ENCODE measurements at places on chromosomes 6 and 20.

DNA sequence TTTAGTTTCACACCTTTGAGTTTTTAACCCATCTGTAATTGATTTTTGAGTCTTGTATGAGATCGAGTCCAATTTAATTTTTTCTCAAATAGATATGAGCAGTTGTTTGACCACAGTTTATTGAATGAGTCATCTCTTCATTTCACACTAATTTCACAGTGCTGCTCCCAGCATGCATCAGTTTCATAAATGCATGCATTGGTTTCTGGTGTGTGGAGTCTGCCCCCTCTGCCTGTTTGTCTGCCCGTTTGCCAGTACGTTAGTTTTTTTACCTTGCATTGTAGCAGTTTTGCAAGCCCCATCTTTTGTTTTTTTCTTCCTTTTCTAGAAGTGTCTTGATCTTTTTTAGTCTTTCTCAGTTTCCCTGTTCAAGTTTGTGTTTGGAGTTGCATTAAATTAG lies 11.9 kb downstream of the SLX4IP start:
- DNase-seq = peak; percentile 46

- DNase-seq = no peak
Observed at GRCh38 chr6:23647045-23647444, 479.0 kb upstream of the NRSN1 start.

- DNase-seq = no peak
Observed at GRCh38 chr6:109834595-109835437, 143.3 kb upstream of the GPR6 start.

GRCh38 chr6:162621246-162621645 lies 106.3 kb downstream of the PRKN start:
- DNase-seq = no peak

GRCh38 chr6:156938143-156938542 lies 161.0 kb downstream of the ARID1B start:
- no peak for DNase-seq

DNA sequence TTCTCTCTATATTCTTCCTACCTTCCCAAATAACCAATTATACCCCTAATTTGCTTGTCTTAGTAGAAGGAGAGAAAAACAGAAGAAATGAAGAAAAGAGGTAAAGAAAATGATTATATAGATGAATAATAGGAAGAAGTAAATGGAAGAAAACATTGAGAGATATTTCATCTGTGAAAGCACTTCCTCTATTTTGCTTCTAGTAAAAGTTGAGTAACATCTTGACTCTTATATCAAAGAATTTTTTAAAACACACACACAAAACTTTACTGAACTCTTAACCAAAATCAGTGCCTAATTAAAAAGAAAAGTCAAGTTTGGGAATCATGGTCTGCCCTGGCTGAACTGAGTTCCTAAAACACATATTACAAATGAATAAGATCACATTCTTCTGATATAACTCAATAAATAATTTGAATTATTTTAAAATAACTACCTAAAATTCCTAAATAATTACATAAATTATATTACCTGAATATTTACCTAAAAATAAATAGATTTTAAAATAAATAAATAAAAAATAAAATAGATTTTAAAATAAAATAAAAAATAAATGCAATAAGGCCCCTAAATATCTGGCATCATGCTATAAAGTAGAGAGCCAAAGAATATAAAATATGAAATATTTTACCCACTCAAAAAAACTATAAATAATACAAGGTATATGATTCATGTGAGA lies 8.8 kb downstream of the SLC17A2 start:
- no peak for DNase-seq

DNA sequence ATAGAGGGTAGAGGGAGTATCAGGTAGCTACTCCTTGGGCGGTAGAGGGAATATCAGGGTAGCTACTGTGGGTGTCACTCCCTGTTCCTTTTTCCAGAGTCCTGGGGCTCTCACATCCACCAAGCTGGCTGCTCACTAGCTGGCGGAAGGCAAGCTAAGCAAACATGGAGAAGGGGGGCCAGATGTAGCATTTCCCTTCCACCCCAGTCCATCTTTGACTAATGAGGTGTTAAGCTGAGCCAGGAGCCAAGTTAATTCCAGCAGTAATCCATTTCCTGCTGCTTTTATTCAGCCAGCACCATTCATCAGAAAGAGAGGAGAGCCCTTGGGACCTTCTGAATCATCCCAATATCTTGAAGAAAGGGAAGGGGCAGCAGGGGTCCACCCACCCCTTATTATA lies 330.0 kb downstream of the ZFAND3 start:
- DNase-seq = no peak

GRCh38 chr6:49856282-49856681 lies 10.1 kb downstream of the CRISP1 start:
- no peak for DNase-seq

- DNase-seq = no peak
Observed at GRCh38 chr6:53737746-53738145, 57.1 kb upstream of the LRRC1 start.

GRCh38 chr6:90790696-90791095 lies 203.8 kb upstream of the MAP3K7 start:
- DNase-seq = no peak

DNA sequence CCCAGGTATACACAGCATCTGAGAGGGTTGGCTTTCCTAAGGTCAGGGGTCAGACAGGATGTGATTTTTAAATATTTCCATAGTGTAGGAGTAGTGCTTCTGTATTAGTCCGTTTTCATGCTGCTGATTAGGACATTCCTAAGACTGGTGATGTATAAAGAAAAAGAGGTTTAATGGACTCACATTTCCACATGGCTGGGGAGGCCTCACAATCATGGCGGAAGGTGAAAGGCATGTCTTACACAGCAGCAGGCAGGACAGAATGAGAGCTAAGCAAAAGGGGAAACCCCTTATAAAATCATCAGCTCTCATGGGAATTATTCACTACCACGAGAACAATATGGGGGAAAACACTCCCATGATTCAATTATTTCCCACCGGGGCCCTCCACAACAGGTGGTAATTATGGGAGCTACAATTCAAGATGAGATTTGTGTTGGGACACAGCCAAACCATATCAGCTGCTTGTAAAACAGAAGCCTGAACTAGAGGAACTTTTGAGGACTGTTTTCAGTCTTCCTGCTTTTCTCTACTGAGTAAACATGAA lies 91.0 kb upstream of the MEI4 start:
- DNase-seq = no peak

- no peak for DNase-seq
Observed at GRCh38 chr6:1868561-1869261, 259.0 kb downstream of the FOXC1 start.

DNA sequence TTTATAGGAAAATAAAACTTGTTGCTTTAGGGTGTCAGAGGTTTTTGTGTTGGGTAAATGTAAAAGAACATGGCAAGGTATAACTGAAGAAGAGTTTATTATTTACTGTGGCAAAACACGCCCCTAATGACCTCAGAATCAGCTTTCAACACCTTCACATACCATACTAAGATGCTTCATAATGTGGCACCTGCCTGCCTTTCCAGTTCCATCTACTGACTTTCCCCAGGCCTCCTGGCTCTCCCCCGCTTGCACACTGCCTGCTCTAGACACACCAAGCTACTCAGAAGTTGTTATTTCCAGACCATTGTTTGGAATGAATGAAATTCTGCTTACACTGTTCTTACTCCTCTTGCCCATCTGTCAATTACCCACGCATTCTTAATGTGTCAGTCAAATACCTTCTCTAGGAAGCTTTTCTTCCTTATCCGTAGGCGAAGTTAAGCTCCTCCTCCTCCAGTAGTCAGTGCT lies 1.8 kb downstream of the TIAM2 start:
- no peak for DNase-seq

GRCh38 chr20:36547186-36548005 lies 6.1 kb downstream of the MYL9 start:
- no peak for DNase-seq

DNA sequence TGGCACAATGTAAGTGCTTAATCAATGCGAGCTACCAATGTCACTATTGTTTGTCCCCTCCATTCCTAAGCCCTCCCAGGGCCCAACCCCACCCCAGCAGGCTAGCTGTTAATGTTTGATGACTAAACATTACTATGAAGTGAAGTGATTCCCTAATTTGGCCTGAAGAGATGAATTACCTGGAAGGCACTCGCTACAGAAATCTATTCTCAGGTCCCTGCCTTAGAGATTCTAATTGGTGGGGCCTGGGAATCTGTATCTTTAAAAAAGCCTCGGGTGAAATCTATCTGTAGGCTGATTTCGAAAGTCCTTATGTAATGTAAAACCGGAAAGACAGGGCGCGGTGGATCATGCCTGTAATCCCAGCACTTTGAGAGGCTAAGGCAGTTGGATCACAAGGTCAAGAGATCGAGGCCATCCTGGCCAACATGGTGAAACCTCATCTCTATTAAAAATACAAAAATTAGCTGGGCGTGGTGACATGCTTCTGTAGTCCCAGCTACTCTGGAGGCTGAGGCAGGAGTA lies 16.9 kb upstream of the SNAI1 start:
- DNase-seq = no peak

- DNase-seq = no peak
Observed at GRCh38 chr20:44942264-44942973, 17.8 kb downstream of the TOMM34 start.

All from CD4-positive, alpha-beta T cell treated with Interleukin-1 beta for 1 hour (primary cell).